DMS79 (cell line): ENCODE measurements at places on chromosomes 13 and 19.

GRCh38 chr13:77184455-77184854, 142.4 kb downstream of the MYCBP2 start:
- no peak for DNase-seq

DNA sequence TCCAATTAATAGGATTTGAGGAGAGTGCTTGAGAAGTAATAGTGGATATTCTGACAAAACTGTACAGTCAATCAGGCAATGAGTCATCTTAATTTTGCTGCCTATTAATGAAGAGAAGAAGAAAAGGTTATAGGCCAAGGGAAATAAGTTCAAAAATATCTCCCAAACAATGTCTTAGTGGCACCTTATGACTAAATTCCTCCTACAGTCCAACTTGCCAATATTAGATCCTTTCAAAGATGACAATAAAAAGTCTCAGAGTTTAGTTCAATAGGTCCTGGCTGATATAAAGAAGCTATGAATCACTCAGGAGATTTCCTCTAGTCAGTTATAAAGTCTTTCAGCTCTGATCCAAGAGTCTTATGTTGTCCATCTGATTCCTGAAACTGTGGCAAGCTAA, 27.9 kb downstream of the UGGT2 start:
- no peak for DNase-seq

DNA sequence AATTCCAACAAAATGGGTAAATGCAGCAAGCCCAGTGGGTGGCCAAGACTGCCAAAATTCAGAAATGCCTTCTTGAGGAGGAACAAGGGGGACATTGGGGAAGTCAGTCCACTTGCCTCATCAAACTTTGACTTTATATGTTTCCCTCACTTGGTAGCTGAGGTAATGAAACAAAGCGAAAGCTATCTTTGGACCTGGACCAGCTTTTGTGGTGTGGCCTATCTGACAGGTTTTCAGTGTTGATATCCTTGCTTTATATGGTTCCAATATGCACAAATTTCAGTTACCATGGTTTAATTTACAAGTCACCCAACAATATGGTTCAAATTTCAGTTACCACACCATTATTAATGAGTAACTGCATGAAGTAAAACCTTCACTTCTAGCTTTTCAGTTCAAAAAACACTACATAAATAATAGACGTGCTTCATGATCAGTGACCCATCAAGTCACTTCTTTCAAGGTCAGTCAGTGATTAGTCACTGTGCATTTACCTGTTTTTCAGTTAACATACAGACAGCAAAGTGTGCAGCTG, 17.7 kb upstream of the POU4F1 start:
- DNase-seq, result no peak

DNA sequence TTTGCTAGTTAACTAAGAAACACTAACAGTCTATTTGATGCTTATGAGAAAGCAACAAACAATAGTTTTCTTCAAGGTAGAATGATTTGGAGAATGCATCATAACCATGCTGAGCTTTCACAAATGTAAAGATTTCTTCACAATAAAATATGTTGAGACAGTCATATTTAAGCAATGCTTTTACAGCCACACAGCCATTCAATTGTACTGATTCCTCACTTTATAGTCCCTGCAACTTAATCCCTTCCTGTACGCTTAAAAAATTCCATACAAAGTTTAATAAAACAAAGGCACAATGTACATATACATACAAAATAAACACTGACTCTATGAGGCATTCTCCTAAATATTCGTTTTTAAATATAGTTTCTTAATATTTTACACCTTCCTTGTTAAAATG, 4.7 kb upstream of the ACOD1 start:
- no peak for DNase-seq

GRCh38 chr13:78780708-78781107, 121.8 kb upstream of the OBI1 start:
- no peak for DNase-seq
